Bronchial smooth muscle cell (primary cell): ENCODE measurements at places on chromosomes 16 and 17. TPM values are rescaled to one million over a fixed set of nuclear protein-coding genes. Genes with fewer than 3 reads are reported as not detected.

Gene SHISA6
- not detected in 2 replicates for total RNA-seq

Gene RMI2
- 1.5 and 6.1 TPM in 2 replicates for total RNA-seq

Gene ERN2
- 0.26 and 1.3 TPM in 2 replicates for total RNA-seq

Gene NT5C
- 16.4 and 35.6 TPM in 2 replicates for total RNA-seq

Gene ITGA2B
- 0.16 and 0.60 TPM in 2 replicates for total RNA-seq

Gene KRT28
- total RNA-seq: not detected in 2 replicates

Gene CTRB1
- not detected in 2 replicates for total RNA-seq

Gene SKAP1
- not detected in 2 replicates for total RNA-seq

Gene HOXB1
- not detected in 2 replicates for total RNA-seq

Gene CRYBA1
- total RNA-seq: not detected in 2 replicates
